ENCODE measurements at places on chromosomes 5 and 9.

GRCh38 chr5:141570655-141571054, 48.1 kb downstream of the DIAPH1 start:
- no peak for DNase-seq

- no peak for DNase-seq
Observed at GRCh38 chr9:112176524-112176923, 1.4 kb upstream of the SUSD1 start.

DNA sequence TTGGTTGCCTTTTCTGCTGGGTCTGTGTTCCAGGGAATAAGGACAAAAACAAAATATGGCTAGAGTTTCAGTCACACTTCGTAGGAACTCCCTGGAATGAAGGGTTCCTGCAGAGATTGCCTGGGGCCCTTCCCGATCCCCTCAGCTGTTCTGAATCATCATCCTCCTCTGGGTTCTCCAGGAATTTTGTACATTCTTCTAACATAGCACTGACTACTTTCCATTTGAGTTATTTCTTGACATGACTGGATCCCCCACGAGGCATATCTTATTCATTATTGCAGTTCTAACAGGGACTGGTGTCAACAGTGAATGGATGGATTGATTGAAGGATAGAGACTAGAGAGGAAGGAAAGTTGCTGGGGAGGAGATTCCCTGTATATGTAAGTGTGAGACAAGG, 49.2 kb upstream of the TNC start:
- DNase-seq: peak; percentile 98

- peak; percentile 72 for DNase-seq
Observed at GRCh38 chr5:113053511-113053995, 77.0 kb downstream of the DCP2 start.

- DNase-seq: peak; percentile 97
Observed at GRCh38 chr9:89137542-89138462, 40.8 kb downstream of the SHC3 start.

- no peak for DNase-seq
Observed at GRCh38 chr9:99184110-99184474, 37.6 kb downstream of the ALG2 start.

GRCh38 chr5:1058988-1059883, 50.6 kb downstream of the NKD2 start:
- DNase-seq: no peak
